ENCODE measurements at places on chromosomes 12 and 14.
A peak's percentile ranks its signal among the peaks of the same experiment; 100 is the strongest.

GRCh38 chr12:95286713-95287112 lies 69.1 kb downstream of the VEZT start:
- no peak for DNase-seq

DNA sequence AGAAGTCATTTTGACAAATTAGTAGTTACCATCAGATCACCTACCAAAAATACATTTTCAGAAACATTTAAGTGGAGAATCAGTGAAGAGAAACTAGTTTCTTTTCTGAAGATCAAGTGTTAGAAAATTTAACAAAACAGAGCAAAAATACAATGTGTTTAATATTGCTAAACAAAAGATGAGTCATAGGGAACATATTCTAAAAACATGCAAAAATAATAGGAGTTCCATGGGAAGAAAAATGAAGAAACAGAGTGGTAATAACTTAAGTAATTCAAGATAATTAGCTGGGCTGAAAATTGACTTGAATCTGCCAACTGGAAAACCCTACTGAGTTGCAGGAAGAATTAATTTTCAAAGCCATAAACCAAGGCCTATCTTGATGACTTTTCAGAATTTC lies 111.5 kb upstream of the KITLG start:
- DNase-seq: no peak

DNA sequence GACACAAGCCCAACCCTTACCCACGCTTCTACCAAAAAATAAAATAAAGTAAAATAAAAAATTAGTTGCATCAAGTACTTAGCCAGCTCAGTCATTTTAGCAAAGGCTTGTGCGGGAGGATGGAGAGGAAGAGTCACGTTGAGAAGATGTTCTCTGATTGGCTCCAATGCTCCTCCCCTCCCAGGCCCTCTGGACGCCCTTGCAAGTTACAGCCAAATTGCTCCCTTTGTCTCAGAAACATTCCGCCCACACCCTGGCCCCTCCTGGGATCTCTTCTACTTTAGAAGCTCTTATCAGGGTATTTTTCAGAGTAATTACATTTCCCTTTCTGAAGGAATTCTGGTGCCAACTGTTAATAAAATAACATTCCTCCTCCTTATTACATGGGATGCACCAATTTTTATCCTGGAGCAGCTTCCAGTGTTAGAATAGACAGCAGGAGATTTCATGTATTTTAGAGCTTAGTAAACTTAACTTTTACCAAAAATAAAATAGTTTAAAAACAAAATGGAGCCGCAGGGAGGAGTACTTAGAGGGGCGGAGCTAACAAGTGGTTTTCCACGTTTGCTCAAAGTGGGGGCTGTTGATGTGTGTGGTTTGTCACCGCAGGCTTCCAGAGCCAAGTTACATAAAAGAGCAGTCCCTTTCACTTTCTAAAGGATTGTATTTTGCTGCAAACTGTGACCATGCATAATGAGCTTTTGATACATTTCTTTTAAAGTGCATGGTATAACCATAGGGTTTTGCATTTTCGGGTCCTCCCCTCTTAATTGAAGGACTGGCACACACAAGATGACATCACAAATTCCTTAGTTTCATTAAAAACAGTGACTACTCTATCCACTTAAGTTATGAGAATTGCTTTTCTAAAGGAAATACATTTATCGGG lies 71.7 kb upstream of the RAP1B start:
- DNase-seq: peak; percentile 29

GRCh38 chr14:63782683-63783389 lies 55.0 kb upstream of the SGPP1 start:
- no peak for DNase-seq

GRCh38 chr12:75699728-75700496 lies 188.5 kb upstream of the KRR1 start:
- no peak for DNase-seq

DNA sequence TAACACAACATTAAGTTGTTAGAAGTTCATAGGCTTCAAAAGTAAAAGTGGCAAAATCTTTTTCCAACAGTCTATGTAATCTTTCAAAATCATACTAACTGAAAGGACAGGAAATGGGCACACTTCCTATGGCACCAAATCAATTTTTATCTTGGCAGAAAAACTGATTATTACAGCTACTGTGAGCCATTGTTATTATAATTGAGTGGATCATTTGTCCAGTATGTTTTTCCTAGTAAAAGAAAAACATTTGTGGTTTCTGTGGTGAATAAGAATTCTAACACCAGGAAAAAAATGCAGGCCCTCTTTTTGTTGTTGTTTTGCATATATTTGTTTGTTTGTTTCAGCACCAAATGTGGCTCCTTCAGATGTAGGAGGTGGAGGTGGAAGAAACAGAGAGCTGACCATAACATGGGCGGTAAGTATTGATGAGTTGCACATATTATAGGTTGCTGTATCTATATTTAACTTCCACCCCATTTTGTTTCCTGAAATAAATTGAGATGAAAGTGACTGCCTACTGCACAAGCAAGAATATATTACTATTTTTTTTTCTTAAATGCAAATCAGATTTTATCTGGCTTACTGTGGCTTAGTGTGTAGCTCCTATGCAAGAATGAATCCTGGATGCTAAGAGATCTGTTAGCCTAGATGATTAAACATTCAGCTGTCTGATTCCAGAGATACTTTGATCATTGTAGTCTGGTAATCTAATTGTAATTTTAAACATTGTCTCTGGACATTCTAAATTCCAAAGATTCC lies 174.1 kb upstream of the PDZRN4 start:
- no peak for DNase-seq

DNA sequence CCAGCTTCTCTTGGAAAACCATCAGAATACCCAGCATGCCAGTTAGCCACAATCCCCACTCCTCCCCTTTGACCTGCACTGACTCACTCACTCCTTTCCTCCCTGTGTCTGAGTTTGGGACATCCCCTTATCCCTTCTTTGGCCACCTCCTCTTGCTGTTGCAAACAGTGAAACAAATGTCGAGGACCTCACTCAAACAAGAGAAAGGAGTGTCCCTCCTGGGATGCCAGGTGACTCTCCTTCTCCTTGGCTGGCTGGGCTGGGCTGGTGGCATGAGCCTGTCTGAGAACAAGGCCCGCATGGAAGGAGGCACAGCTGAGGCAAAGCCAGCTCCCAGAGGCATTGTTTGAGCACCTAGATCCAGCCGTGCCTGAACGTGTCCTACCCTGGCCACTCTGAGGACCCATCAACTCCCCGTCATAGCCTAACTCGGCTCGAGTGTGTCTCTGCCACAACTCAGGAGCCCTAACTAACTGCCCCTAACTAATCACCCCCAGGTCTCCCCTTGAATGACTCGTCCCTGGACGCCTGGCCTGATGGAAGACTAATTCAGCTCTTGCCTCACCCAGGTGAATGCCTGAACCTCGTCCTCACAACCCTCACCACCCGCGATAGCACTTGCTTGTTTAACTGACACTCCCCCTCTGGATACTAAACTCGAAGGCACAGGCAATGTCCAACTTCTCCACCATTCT lies 43.0 kb downstream of the NCOR2 start:
- no peak for DNase-seq

DNA sequence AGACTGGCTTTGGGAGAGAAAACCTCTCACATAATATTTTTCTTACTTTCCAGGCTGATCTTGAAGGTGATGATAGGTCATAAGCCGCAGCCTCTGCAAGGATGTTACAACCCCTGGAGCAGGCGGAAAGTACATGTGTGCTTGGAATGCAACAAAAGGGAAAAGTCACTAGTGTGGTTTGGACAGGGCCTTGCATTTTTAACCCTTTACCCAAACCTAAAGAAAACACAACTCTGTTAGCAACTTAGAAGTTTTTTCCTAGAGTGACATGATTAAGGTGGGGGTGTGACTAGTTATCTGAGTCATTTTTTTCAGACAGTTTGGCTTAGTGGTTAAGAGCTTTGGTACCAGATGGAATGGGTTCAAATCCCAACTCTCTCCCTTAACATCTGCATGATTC lies 97.0 kb downstream of the TMEM30B start:
- DNase-seq: no peak

- DNase-seq: no peak
Observed at GRCh38 chr12:77600468-77600843, 230.2 kb upstream of the NAV3 start.

DNA sequence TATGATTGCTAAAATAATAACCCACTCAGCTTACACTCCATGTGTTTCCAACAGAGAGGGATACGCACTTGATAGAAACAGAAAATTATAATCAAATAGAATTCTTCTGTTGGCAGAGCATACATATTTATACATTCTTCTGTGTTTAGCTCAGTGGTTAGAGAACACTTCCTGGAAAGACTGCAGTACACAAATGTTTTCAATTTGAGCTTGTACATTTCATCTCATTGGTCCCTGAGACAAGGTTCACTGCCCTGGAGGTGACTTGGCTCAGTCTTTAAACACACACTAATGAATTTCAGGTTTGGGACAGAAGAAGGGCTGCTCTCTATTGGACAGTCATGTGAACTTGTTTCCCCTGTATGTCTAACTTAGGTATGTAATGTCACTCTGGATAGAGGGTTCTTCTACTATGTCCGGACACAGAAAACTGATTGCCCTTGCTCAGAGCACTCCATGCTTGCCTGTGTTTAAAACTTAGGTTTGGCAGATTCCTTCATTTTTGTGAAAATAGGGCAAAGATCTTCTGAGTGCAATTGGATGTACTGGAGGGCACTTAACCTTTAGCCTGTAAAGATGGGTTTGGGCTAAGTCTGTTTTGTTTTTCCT lies 22.9 kb downstream of the PROX2 start:
- no peak for DNase-seq

DNA sequence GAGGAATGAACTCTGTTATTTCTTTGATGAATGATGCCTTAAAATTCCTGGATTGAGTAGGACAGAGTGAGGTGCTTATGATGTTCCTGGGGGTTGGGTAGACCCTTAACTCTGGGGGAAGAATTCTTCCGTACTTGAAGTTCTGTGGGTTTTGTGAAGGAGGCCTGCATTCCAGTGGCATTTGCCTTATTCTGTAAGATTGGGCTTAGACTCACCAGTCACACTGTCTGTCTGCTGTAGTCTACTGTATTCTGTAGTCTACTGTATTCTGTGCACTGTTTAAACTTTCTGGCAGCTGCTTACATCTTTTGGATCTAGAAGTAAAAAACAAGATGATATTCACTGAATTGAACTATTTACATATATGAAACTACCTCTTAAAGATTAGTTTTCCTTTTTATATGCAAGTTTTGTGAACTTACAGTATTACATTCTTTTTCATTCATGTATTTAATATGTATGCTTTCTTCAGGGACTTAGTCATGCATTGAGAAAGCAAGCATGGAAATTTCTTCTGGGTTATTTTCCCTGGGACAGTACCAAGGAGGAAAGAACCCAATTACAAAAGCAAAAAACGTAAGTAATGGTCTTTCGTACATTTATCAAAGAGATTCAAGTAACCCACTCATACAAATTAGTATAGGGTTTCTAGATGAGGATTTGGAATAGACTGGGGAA lies 42.3 kb upstream of the TPH2 start:
- DNase-seq: no peak

DNA sequence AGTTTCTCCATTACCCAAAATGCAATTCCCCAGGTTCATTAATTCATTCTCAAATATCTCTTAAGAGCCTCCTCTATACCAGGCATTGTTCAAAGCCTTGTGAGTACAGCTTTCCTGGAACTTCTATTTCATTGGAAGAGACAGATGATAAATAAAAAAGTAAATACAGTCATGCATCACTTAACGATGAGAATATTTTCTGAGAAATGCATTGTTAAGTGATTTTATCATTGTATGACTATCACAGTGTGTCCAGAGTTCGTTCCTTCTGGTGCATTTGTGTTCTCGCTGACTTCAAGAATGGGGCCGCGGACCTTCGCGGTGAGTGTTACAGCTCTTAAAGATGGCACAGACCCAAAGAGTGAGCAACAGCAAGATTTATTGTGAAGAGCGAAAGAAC lies 66.0 kb downstream of the ANO4 start:
- DNase-seq: no peak

DNA sequence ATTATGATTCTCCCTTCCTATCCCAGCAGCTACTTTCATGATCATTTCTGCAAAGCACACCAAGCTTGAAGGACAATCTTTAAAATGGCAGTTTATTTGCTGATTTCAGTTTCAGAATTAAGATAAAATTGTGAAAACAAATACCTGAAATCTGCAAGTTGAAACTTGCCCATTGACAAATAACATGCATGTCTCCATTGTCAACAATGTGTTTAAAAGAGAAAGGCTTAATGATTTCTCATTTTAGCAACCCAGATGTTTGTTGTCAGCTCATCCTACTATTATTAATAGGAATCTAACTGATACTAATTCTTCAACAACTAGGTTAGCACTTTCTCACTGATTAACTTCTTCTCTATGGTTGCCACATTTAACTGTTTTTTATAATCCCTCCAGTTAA lies 474.6 kb downstream of the PRKD1 start:
- no peak for DNase-seq

DNA sequence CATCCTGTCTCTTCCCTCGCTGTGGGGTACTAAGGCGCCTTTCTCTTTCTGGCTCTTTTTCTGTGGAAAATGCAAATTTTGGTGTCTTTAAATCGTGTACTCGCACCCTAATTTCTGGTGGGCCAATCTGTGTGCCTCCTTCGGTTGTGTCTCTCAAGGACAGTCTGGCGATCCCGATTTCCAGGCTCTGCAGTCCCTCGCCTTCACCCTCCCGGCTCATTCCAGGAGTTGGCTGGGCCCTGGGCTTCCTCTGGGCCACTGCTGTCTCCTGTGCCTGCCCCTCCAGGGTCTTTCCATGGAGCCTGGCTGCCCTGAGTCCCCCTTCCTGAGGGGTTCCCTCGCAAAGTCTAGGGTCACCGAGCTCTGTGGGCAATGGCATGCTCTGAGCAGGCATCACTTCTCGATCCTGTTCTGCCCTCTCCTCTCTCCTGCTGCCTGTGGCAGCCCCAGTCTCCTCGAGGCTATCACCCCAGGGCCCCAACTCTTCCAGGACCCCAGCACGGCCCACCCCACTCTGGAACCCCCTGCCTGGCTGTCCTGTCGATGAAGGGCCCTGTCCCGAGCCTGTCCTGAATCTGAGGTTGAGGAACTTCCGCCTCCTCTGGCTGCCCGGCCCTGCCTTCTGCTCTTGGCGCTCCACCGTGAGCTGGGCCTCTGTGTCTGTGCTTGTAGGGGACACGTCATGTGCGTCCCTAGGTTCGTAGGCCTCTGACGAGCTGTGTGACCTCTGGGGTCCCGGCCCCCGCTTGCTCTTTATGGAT lies 24.1 kb downstream of the AHNAK2 start:
- DNase-seq: no peak

DNA sequence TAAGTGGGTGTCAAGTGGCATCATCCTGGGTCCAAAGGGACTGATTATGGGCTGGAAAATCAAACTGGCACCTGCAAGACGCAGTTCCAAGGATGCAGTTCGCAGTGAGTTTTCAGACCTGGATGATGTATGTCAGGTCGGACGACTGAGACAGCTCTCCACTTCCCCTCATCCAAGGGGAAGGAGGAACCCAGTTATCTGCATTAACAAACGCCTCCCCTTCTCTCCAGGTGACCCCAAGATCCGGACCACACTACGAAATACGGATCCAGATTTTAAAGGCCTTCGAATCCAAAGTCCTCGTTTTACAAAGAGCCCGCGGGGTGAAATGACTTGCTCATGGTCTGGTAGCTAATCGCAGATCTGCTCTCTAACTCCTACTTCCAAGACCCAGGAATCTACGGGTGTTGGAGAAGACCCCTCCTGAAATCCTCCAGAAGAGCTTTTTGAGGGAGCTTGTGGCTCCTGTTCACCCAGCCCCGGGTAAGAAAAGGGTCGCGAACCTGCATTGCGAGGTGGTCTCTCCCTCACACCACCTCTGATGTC lies 460 bp upstream of the SYNE2 start:
- DNase-seq: no peak
